Gastrocnemius medialis (tissue), 4 donors: ENCODE measurements at places on chromosomes 6 and 20.

DNA sequence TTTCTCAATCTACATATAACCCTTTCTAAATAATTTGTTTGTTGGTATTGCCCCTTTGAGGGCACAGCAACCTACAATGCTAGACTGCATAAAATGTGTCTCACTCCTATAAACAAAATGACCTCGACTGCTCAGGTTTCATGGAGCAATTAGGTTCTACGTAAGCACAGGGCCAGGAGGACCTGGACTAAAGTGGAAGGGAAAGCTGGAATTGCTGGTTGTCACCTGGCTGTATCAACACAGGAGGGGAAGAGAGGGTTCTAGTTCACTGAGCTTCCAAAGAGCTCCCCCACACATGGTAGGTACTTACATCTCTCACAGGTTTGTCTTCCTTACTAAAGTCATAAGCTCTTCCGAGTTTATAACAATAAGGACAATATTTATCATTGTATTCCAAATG is 51.0 kb downstream of the NCOA6 start:
- DNase-seq: no peak

- DNase-seq: no peak
Measured at GRCh38 chr6:36916126-36916525, 30.4 kb downstream of the C6orf89 start.

DNA sequence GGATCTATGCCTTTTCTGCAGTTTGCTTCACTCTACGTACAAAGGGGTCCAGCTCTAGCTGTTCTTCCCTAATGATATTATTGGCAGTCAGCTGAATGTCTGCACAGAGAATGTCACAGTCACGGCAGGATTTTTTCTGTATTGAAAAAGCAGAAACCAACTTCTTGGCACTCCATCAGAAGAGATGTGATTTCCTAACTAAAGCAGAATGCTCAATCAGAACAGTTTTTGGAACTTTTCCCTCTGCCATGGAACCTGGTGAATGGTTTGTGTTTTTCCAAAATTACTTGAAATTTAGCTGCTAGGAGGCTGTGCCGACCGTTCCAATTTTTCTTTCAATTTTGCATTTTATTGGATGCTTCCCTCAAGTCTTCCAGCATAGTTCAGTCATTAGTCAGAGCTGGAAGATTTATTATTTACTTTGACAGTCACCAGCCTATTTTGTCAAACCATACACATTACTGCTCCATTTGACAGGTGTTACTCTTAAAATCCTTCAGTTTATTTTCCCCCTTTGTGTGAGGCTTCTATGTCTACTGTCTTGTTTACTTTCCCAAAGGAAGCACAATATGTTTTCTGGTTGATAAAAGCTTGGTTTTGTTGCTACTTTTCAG is 259.6 kb upstream of the EPHA7 start:
- DNase-seq: no peak

GRCh38 chr6:18302561-18303439 is 38.5 kb upstream of the DEK start:
- no peak for DNase-seq

DNA sequence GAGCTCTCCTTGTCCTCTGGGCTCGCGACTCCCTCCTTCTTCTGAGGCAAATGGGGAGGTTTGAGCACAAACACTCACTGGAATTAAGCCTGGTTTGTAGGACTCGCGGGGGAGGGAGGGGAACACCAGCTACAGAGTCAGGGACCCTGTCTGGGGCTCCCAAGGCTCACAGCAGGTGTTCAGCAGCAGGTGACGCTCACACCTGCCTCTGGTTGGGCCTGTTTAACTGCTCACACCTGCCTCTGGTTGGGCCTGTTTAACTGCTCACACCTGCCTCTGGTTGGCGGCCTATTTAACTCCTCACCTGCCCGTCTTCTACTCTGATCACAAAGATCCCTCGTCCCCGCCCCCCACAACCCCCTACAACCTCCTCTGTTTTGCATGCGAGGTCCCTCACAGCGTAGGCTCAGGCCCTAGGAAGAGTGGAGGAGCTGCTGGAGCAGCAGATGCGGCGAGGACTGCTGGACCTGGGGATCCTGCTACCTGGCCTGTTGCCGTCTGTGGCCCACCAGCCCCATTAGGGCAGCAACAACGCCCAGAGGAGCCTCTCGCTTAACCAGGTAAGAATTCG is 181.9 kb downstream of the ERMARD start:
- DNase-seq: no peak

DNA sequence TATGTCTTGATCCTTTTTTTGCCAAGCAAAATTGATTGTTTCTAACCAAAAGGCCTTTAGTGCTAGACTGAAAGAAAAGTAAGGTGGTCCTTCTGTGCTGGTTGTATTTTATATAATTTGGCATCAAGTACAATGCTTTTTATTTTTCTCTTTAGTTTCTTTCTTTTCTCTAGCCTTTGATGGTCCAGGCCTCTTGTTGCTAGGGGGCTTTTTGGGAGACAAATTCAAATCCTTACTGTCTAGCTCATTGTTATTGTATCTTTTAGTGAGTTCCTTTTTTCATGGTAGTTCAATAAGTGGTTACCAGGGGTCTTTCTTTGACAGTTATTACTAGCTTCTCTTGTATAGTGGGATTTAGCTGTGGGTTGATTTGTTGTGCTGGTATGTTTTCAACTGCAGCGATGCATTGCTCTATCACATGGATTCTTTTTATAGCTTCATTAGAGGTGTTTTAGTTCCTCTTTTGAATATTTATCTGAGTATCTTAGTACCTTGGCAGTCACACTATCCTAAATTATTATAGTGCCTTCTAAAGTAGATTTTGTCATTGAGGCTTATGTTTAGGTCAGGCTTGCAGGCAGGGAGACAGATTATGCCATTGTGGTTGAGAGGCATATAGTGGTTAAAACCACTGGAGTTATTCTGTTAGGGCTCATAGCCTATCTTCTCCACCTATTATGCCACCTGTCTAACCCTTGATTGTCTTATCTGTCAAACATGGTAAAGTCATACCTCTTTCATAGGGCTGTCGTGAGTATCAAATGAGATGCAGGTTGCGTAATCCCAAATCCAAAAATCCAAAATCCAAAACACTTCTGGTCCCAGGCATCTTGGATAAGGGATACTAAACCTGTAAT is 49.5 kb downstream of the KCNS1 start:
- no peak for DNase-seq

DNA sequence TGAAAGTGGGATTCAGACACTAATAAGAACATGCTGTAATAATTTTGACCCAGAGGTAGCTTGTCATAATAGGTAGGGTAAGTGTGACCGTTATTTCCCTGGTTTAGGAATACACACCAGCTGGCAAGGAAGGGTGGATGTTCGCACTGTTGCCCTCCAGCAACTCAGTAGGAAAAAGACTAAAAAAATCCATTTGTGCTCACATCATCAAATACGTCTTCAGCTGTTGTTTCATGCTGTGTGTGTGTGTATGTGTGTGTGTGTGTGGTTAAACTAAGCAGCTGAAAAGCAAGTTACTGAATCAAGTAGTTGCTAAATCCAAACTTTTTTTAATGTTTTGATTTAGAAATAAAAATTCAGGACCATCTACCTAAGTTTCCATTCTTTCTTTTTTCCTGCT is 218.7 kb downstream of the TRDN start:
- no peak for DNase-seq

GRCh38 chr6:68238097-68238601 is 396.9 kb upstream of the ADGRB3 start:
- DNase-seq: no peak

GRCh38 chr6:36663504-36664446 is 14.7 kb upstream of the CDKN1A start:
- no peak for DNase-seq
